AML-193 (cell line): ENCODE measurements at places on chromosomes 5 and 9.

- peak; percentile 3 for DNase-seq
These were observed 24.3 kb downstream of the FBXO10 start for GRCh38 chr9:37551888-37552287.

DNA sequence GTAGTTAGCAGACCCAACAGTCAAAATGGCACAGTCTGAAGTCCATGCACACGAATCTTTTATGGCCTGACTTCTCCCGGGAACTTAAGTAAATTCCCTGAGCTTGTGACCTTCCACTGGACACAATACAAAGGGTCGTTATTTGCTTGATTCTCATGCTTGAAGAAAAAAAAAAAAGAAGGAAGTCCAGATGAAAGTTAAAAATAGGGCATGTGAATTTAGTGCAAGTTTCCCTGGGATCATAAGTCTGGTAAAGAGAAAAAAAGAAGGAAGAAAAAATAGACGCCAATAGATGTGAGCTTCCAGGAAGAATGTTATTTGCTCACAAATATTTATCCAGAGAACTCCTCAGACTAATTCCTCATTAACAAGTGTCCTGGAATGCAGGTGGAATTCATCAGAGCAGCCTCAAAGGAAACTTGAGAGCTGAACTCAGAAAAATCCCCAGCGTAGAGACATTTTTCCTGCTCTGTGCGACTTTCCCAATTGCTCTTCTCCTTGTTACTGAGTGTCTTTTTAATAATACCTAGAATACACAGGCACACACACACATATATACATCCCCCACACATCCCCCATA is 616.3 kb downstream of the EBF1 start:
- no peak for DNase-seq

- no peak for DNase-seq
These were observed 68.7 kb upstream of the ZNF622 start for GRCh38 chr5:16534280-16534679.

- no peak for DNase-seq
These were observed 27.2 kb upstream of the ZFR start for GRCh38 chr5:32471784-32472183.

- no peak for DNase-seq
These were observed 31.0 kb downstream of the EPB41L4A start for GRCh38 chr5:112388074-112388473.

DNA sequence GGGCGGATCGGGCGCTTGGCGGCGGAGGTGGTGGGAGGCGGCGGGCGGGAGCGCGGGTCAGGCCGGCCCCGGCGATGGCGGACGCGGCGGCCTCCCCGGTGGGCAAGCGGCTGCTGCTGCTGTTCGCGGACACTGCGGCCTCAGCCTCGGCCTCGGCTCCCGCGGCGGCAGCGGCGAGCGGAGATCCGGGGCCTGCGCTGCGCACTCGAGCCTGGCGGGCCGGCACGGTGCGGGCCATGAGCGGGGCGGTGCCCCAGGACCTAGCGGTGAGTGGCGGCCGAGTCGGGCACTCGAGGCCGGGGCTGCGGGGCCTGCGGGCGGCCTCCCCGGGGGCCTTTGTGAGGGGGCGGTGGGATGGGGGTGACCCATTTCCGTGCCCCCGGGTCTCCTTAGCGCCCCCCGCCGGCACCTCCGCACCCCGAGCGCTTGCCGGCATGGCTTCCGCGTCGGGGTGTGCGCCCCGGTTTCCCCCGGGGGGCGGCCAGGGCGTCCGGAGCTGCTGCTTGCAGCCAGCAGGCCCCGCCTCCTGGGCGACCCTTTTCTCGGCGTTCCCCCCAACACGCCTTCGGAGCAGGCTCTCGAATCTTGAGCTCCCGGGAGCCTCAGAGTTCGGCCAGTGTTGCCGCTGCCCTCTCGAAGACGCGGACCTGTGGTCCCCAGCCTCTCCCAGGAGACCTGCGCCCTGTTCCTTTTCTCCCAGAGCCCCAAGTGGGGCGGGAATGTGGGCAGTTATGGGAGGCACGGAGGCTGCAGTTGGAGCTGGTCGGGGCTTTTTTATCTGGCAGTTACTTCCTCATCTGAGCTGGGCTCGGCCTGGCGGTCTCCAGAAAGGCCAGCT is 456 bp downstream of the KDM3B start:
- peak; percentile 73 for DNase-seq

- DNase-seq = no peak
These were observed 219.7 kb downstream of the EFNA5 start for GRCh38 chr5:107451028-107451427.

DNA sequence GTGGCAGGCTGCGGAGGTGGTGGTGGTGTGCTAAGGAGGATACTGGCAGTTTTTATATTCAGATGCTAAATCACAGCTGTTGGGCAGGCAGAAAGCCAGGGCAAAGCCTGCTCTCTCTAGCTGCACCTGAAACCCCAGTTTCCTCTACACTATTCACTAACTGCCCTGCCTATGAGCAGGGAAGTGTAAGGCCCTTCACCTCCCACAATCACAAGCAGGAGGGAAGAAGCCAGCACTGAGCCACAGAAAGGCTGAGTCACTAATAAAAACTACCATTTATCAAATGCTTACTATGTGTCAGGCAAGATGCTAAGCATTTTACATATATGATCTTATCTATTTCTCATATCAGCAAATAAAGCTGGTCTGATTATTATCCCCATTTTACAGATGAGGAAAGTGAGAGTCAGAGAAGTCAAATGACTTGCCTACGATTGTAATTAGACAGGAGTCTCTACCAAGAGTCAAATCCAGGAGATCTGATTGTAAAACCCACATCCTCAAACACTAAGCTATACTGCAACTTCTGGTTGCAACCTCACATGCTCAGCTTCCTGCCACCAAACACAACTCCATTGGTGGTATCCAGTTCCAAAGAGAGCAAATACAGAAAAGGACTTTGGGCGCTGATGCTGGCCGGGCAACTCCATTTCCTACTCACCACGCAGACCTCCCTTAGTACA is 17.7 kb upstream of the IL6ST start:
- DNase-seq = no peak

GRCh38 chr5:1504069-1504595 is 19.6 kb downstream of the LPCAT1 start:
- no peak for DNase-seq

GRCh38 chr9:73714294-73714693 is 562.6 kb downstream of the ANXA1 start:
- no peak for DNase-seq
